ENCODE measurements at places on chromosomes 7 and 10.

DNA sequence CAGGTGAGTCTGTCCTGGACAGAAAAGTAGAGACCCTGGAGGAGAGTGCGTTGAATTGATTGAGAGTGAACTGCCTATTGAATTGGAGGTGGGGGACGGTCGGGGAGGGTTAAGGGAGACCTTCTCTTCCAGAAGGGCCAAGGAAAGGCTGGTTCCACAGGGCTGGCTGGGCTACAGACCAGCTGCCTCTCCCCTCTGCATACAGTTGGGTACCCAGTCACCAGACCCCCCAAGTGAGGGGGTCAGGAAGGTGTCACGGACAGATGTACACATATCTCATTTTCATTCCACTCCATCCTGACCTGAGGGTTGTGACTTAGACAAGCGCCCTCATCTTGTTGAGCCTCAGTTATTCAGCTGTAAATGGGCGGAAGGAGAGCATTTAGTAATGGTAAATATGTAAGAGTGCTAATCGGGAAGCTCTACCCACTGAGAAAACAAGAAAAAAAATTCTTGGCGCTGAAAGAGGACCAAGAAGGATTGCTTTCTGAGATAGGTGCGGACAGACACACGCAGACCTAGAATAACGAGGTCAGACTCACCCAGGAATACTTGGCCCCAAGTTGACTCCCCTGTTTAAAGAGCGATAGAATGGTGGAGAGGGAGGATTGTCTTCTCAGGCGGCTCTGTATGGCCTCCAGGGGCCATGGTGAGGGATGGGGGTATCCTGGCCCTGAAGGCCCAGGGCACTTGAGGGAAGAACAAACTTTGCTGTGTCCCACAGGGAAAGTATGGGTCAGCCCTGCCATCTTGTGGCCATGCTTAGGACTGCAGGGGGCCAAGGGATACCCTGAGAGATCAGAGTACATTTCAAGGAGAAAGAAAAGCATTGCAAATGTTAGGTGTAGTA lies 7.2 kb upstream of the MBL2 start:
- no peak for DNase-seq

DNA sequence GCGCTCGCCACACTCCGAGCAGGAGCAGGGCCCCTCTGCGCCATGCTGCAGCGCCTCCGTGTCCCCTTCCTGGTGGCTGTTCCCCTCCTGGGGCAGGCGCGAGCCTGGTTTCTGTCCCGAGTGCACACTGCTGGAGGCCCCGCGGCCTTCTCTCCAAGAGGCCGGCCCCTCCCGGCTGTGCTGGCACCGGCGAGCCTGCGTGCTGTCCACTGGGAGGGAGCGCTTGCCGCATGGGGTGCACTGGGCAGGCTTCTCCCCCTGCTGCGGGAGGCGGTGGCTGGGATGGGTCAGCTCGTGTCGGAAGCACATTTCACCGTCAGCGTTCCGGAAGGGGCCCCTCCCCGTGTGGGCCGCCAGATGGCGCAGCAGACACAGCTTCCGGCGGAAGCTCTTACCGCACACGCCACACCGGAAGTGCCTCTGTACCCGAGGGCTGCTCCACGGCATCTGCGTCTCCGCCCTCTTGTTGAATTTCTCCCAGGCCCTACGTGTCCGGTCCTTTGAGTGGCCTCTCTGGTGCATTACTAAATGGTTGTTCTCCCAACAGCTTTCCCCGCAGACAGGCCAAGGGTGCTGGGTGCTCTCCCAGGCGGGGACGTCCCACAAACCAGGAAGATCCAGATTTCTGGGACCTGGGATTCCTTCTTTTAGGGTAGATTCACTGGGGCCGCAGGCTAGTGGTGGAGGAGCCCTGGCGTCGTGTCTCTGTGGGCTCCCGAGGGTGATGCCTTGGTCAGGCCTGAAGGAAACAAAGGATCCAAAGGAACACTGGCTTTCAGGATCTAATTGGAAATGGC lies 18.7 kb downstream of the ZNF786 start:
- DNase-seq: no peak

GRCh38 chr10:24533981-24534380 lies 189.7 kb downstream of the ARHGAP21 start:
- no peak for DNase-seq

GRCh38 chr10:80957161-80957560 lies 419.5 kb downstream of the SH2D4B start:
- no peak for DNase-seq

- no peak for DNase-seq
Measured at GRCh38 chr7:95398155-95398940, 2.2 kb upstream of the PON3 start.

DNA sequence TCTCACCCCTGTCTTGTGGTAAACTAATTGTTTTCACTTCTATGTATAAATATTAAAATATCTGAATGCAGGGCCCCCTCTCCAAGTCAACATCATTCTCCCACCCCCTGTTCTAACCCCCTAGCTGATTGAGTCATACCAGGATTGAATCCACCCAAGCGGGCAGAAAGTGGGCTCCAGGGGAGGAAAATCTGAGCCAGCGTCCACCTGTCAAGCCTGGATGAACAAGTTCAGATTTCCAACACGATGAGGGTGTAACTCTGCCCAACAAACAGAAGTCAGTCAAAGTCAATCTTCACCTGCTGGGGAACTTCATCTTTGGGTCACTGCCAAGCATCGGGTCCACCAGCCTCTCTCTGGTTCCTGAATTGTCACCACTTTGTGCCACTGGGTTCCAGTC lies 162.9 kb upstream of the CELF2 start:
- no peak for DNase-seq

DNA sequence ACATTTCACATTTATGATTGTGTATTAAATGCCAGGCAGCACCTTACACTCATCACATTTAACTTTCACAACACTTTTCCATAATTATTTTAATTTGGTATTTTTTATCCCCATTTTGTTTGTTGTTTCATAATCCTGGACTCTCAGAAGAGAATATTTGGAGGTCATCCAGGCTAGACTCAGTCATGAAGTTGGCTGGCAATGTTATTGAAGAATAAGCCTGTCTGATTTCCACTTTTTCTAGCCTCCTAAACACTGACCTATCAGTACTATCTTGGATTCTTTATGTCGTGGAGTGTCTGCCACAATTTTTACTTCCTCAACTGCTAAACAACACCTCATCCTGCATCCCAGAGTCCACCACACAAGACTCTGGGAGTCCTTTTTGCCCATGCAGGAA lies 372.3 kb upstream of the NRP1 start:
- DNase-seq: no peak

- no peak for DNase-seq
Measured at GRCh38 chr10:10552948-10553347, 464.7 kb upstream of the CELF2 start.

DNA sequence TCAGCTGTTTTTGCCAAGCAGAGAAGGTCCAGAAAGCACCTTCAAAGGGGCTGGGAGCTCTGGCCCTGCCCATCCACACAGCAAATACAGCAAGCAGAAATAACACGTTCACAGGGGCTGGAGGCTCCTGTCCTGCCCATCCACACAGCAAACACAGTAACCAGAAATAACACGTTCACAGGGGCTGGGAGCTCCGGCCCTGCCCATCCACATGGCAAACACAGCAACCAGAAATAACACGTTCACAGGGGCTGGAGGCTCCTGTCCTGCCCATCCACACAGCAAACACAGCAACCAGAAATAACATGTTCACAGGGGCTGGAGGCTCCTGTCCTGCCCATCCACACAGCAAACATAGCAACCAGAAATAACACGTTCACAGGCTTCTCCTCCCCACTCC lies 558.1 kb downstream of the PTPRN2 start:
- no peak for DNase-seq

- no peak for DNase-seq
Measured at GRCh38 chr7:85719981-85720953, 533.4 kb upstream of the SEMA3D start.

GRCh38 chr7:13541326-13541725 lies 448.1 kb downstream of the ETV1 start:
- DNase-seq: no peak

DNA sequence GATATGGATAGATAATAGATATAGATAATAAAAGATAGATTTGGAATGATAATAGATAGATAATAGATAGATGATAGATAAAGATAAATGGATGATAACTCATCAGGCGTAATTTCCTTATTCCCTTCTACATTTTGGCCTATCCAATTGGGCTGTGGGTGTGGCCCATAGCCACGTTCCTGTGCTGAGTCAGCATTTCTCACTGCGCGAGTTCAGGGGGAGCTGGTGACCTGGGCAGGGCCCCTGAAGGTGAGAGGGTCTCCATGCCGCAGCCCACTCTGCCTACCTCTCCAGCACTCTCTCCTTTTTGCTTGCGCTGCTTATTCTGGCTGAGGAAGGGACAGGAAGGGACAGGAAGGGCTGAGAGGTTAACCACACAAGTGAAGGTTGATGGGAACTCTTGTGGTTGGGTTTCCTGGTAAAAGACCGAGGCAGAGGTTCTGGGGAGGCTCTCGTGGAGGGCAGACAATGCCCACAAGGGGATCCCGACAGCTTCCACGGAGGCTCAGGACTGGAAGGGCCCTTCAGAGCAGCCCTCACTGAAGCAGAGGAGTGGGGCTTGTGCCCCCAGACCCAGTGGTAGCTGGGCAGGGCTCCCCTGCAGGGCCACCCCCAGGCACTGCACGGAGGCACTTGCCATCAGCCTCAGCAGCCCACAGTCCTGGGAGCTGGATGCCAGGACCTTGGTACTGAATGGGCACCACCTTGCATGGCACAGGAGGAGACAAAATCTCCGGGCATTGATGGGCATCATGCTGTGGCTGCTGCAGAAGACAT lies 247.3 kb upstream of the PITRM1 start:
- DNase-seq: no peak

- no peak for DNase-seq
Measured at GRCh38 chr10:93804200-93804599, 46.5 kb downstream of the LGI1 start.

GRCh38 chr10:89301721-89302445 lies at the start of gene IFIT2:
IFIT2 (plus strand) TSS chr10:89302046; CDS start chr10:89302124, 78 bp downstream.
- DNase-seq: peak; percentile 6

DNA sequence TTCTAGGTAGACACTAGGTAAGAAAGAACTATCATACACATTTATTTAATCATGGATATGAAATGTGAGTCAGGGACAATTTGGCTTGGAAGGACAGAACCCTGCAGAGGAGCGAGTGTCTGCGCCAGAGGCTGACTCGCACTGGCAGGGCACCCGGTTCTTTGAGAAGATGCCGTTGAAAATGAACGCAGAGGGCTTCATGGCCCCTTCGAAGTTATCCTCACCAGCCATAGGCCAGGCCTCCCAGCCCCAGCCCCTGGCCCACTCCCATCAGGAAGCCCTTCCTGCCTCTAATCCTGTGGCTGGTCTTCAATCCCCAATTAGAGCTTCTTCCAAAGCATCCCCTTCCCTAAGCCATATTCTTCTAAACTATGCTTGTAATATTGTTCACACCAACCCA lies 239.8 kb downstream of the TCERG1L start:
- DNase-seq: no peak

GRCh38 chr10:3043512-3044368 lies 23.6 kb upstream of the PFKP start:
- DNase-seq: no peak

GRCh38 chr7:81298951-81299666 lies 380.3 kb upstream of the SEMA3C start:
- DNase-seq: no peak

DNA sequence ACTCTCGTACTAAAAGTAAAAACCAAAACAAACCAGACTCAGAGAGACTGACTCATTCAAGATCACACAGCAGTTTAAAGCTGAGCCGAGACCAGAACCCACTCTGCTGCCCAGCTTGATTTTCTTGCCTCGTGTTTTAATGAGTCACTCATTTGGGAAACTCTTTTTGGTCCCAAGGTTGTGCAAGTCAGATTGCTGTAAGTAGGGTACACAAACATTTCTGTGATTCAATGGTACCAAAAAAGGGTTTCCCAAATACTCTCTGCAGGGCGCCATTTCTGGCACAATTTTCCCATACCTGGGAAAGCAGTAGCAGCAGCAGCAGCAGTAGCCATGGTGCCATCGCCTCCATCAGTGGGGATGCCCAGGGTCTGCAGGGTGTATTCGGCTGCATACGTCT lies 69.9 kb downstream of the ASAH2B start:
- DNase-seq: no peak

DNA sequence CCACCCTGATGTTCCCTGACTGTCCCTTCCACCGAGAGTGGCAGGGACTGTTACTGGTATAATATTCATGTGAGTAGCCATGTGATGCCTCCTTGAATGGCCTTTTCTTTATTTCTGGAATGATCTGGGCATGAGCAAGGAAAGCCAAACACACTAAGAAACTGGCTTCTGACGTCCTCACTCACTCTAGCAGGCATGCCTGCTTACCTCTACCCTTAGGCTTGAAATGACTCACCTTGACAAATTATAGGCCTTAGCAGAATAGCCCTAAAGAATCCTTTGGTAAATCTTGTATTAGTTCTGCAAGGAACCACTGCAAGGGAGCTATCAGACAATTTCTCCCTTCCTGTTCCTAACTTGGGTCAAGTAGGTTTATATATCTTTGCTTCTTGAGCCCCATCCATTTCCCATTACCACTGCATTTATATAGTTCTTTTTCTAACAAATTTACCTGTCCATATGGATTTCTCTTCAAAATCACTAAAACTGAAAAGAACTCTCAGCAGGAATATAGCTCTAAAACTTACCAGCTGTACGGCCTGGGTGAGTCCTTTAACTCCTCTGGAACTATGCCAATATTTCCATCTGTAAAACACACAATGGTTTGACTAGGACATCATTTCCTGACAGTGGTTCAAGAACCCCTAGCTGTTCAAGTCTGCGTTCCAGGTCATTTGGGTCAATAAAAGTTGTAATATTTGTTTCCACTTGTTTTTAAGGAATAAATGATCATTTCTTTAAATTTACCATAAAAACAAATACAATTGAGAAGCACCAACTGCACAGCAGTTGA lies 13.0 kb upstream of the NDUFA5 start:
- DNase-seq: no peak

DNA sequence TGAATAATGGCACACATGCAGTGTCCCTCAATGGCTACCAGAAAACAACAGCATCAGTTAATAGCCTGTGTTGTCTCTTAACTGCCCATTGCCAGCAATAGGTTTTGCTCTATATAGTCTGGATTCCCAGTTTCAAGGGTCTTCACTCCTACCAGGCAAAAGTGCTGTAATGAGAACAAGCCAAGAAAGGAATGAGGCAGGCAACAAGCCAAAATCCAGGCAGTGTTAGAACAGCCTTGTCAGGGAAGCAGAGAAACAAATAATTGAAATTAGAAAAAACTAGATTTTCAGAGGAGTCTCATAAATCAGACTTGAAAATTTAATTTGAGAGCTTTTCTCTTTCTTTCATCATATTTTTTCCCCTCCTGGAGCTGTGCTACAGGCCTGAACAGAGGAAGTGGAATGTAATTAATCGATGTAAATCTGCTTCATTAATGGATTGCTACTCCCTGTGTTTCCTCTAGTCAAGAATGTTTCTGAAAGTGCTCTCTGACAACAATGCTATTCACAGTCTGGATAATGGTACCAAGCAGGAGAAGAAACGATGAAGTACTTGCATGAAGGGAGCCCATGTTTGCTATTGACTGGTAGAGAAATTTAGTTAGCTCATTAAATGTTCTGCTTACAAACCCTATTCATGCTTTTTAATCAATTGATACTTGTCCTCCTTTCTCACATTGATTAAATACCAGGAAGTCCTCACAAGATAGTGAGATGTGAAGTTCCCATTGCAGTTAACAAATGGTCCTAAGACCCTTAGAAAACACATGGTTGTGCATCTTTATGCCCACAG lies 202.0 kb upstream of the LRRTM3 start:
- no peak for DNase-seq

- DNase-seq: peak; percentile 27
Measured at GRCh38 chr10:3067118-3067858, at the start of gene PFKP. PFKP (plus strand) TSS chr10:3067548; CDS start chr10:3067596, 48 bp downstream.
